ENCODE measurements at places on chromosomes 3 and 15. TPM values are rescaled to one million over a fixed set of nuclear protein-coding genes. Genes with fewer than 3 reads are reported as not detected.
A peak's percentile ranks its signal among the peaks of the same experiment; 100 is the strongest.

Gene GRIP2
- 0.50 TPM for total RNA-seq

Gene RTP4
- 0.71 TPM for total RNA-seq

Gene INO80
- total RNA-seq, result 22.9 TPM

Gene RPL29
- 1,652 TPM for total RNA-seq

Gene GMPS
- 27.4 TPM for total RNA-seq

DNA sequence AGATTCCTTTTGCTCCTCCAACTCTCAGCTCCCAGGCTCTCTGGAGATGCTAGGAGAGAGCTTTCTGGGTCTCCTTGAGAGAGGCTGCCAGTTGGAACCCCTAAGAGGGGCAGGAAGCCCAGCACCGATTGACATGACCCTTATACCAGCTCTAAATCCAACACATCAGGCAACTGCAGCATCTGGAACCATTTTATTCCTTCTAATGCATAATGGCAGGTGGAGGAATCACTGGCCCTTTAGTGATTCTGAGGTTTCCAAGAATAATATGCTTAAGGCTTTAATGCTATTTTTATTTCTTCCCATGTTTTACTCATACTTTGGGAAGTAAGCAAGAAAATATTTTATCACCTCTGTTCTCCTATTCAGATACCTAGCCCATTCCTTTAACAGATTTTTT, 60.3 kb upstream of the TEX264 start:
- H3K4me1 ChIP-seq, result peaks cover 19% of the 10 kb centered on the region
- H3K27me3 ChIP-seq, result no peaks in the 10 kb centered on the region
- no peak overlapping the region for H3K27ac ChIP-seq
- H3K4me3 ChIP-seq, result no peak overlapping the region
- no peak for DNase-seq

GRCh38 chr15:39587731-39588530, 7.1 kb downstream of the THBS1 start:
- peak overlapping the region; percentile 93 for H3K27ac ChIP-seq
- H3K4me3 ChIP-seq, result no peak overlapping the region
- peaks cover 100% of the 10 kb centered on the region for H3K36me3 ChIP-seq
- peaks cover 97% of the 10 kb centered on the region for H3K4me1 ChIP-seq
- no peaks in the 10 kb centered on the region for H3K27me3 ChIP-seq

- no peak overlapping the region for H3K27ac ChIP-seq
- DNase-seq, result peak; percentile 91
- H3K4me3 ChIP-seq, result no peak overlapping the region
- H3K4me1 ChIP-seq, result no peaks in the 10 kb centered on the region
- H3K36me3 ChIP-seq, result no peaks in the 10 kb centered on the region
- no peaks in the 10 kb centered on the region for H3K27me3 ChIP-seq
These were observed 28.8 kb downstream of the MKRN3 start for GRCh38 chr15:23594252-23594770.

- no peak overlapping the region for H3K4me3 ChIP-seq
- DNase-seq, result no peak
- no peak overlapping the region for H3K27ac ChIP-seq
- H3K4me1 ChIP-seq, result peaks cover 29% of the 10 kb centered on the region
These were observed 19.7 kb downstream of the FOXP1 start for GRCh38 chr3:71563827-71564226.

GRCh38 chr3:33187368-33187634, 31.3 kb downstream of the SUSD5 start:
- H3K36me3 ChIP-seq, result no peaks in the 10 kb centered on the region
- no peak overlapping the region for H3K4me3 ChIP-seq
- no peak for DNase-seq
- H3K27ac ChIP-seq, result no peak overlapping the region
- no peaks in the 10 kb centered on the region for H3K27me3 ChIP-seq
- no peaks in the 10 kb centered on the region for H3K4me1 ChIP-seq

DNA sequence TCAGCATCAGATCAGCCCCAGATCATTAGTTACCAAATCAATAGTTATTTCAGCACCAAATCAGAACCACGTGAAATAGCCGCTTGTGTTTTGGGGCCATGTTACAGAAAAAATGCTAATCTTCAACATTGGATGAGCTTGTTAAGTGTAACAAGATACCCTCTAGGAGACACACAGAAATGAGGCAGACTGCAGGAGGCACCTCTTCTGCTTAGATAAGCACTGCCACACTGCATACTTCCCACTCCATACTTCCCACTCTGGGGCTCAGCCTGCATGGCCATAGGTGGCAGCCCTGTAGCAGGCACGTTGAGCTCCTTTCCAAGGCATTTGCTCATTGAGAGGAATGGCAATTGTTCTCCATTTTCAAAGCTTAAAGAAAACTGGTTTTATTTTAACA, 73.3 kb downstream of the CHCHD6 start:
- H3K36me3 ChIP-seq, result no peaks in the 10 kb centered on the region
- H3K27me3 ChIP-seq, result no peaks in the 10 kb centered on the region
- no peak overlapping the region for H3K4me3 ChIP-seq
- no peak overlapping the region for H3K27ac ChIP-seq
- no peaks in the 10 kb centered on the region for H3K4me1 ChIP-seq
- no peak for DNase-seq

Data from esophagus muscularis mucosa (tissue), 4 donors.